ENCODE measurements at places on chromosomes 1 and 21.

DNA sequence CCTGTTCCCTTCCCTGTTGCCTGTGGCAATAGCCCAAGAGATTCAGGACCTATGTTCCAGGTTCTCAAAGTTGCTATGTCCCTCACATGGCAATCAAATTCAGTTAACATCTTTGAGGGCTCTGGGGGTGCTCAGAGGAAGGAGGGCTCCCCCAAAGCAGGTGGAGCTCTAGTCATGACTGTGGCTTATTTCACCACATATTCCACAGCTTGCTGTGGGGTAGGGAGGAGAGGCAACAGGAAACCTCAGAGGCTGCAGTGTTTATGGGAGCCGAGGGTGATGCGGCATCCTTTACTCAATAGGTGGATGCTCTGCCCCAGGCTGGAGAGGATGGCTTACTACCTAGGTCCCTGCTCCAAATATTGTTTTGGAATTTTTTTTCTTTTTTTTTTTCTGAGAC lies 1.2 kb upstream of the MKNK1 start:
- DNase-seq, result no peak

DNA sequence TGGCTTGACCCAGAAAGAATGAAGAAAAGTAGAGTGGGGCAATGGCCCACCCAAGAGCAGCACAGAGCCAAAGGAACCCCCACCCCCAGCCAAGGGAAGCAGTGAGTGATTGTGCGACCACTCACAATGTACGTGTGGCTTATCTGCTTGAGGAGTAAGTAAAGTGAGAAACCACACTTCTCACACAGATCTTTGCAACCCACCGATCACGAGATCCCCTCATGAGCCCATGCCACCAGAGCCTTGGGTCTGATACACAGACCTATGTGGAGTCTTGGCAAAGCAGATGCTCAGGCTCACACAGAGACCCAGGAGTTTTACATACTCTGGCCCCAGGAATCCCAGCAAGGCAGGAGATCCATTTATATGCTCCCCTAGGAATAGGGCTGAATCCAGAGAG lies 14.0 kb upstream of the SLC9C2 start:
- no peak for DNase-seq

GRCh38 chr1:58779059-58779754 lies 4.6 kb downstream of the JUN start:
- no peak for DNase-seq

DNA sequence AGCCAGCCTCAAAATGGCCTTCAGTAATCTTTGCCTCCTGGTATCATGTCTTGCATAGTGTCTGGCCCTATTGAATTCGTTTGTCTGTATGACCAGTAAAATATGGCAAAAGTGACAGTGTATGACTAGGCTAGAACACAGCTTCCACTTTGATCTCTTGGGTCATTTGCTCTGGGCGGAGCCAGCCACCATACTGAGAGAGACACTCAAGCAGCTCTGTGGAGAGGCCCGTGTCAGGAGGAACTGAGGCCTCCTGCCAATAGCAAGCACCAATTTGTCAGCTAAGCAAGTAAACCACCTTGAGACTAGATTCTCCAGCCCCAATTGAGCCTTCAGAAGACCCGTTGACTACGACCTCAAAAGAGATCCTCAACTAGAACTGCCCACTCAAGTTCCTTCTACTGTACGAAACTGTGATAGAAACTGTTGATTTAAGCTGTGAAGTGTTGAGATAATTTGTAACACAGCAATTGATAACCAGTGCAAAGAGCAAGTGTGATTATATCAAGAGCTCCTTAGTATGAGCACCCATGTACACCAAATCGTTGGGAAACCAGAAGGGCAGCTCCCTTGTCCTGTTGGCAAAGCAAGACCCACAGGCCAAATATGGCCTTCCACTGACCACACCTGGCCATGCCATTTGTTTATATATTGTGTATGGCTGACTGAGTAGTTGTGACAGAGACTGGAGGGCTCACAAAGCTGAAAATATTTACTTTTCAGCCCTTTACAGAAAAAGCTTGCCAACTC lies 52.7 kb upstream of the SERBP1 start:
- DNase-seq, result no peak

DNA sequence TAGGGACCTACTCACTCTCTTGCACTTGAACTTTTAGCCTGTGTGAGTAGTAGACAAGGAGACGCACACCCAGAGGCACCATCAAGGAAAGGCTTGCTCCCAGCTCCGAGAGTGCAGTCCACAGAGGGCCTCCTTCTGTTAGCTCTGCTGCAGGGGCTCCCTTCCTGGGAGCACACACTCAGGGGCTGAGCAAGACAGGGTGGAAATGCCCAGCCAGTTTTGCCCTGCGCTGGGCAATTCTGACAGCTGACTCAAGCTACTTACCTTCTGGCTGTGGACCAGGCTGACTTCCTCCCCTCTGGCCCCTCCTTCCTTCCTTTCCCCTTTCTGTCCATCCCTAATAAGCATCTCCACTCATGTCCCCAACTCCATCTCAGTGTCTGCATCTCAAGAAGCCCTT lies 449.1 kb downstream of the PTPRU start:
- DNase-seq, result no peak

- peak; percentile 51 for DNase-seq
Measured at GRCh38 chr1:156911577-156912298, 8.7 kb upstream of the LRRC71 start.

GRCh38 chr1:32411261-32411660 lies 17.0 kb upstream of the BSDC1 start:
- DNase-seq, result no peak

DNA sequence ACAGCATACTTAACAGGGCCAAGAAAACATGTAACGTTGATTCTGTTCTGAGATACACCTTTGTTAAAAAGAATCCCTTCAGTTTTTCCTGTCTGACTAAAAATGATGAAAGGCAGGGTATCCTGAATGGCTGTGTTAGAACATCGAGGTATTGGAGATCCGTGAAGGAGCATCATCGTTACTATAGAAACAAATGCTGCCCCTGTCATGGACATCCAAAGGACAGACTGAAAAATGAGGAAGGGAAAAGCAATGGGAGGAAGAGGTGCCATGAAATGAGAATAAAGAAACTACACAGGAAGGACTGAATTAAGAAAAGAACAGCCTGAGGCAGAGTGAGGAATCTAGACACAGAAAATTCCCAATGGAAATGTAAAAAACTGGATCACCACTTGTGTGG lies 257.9 kb downstream of the PDE4B start:
- DNase-seq, result no peak

- DNase-seq, result no peak
Measured at GRCh38 chr1:100387209-100387608, 34.9 kb downstream of the CDC14A start.

- no peak for DNase-seq
Measured at GRCh38 chr1:99397029-99397428, 132.7 kb downstream of the PLPPR4 start.

DNA sequence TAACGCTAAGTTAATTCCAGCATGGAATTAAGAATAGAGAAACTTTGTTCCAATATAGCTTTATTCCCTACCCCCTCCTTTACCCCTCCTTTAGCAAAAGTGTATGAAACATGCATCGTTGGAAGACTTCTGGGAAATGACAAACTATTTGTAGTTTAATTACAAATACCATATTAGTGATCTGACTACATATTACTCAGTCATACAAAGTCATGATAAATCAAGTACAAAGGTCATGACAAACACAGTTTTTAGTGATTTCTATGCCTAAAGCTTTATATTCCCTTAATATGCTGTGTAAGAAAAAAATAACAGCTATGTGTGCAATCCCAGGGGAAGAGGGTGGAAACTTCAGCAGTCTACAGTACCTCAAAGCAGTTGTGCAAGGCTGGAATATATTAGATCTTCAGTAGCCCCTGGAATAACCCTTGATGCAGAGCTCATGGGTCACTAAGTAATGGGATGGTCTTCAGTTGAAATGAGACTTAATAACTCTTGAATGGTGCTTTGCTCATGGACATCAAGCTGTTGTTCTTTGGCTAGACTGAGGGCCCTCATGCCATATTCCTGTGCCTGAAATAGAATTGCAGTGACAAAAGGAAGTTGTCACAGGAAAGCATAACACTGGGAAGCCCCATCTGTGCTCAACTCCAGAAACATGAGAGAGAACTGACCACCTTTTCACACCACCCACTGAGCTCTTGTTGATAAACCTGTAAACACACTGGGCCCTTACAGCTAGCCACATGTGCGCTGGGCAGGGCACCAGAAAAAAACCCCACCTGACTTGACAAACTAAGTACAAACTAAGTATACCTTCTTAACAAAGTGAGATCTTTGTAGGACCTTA lies 25.3 kb downstream of the ZMYND12 start:
- DNase-seq, result peak; percentile 67

GRCh38 chr1:35573198-35574124 lies at the start of gene TFAP2E:
TSS of gene TFAP2E (plus strand) at chr1:35573314. CDS start at chr1:35573578, 264 bp downstream.
- peak; percentile 64 for DNase-seq

- DNase-seq, result no peak
Measured at GRCh38 chr1:29651684-29652665, 415.7 kb downstream of the PTPRU start.

- DNase-seq, result no peak
Measured at GRCh38 chr1:160101717-160102522, 3.5 kb upstream of the IGSF8 start.

DNA sequence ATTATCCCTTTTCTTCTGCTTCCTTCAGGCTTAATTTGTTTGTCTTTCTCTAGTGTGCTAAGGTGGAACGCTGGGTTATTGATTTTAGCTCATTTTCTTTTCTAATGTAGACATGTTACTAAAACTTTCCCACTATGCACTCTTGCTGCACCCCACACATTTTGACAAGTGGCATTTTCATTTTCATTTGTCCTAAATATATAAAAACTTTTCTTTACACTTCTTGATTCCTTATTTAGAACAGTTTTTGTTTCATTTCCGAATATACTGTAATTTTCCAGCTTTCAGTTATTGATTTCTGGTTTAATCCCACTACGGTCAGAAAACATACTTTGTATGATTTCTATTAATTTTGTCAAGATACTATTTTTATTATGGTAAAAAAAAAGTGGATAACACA lies 25.3 kb downstream of the SH3BP5L start:
- DNase-seq, result no peak

GRCh38 chr21:21690068-21690665 lies 692.0 kb downstream of the NCAM2 start:
- DNase-seq, result no peak

Measured in inflammatory macrophage treated with lipopolysaccharide for 1 hour (primary cell).